Vagina (tissue), 2 donors: ENCODE measurements at places on chromosomes 6 and 20.
A peak's percentile ranks its signal among the peaks of the same experiment; 100 is the strongest.

DNA sequence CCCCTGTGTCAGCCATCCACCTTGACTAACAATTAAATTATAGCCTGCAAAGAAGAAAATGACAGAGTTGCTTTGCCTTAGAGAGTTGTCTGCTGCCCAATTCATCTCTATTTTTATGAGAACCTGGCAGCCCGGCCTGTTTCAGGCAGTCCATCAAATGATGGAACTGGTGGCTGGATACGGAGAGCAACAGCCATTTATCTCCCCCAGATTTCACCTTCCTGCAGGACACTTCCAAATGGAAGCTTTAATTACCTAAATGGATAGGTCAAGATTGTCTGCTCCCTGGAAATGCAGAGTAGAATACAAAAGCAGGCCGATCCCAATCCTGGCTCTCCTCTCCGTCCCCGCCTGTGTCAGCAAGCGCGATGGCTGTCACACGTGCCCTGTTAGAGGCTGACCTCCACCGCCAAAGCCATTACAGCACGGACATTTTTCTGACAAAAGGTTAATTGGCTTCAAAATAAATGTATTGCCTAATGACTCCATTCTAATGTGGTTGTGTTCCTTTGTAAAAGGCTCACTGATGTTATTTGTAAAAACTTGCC is 86.7 kb downstream of the PACRG start:
- DNase-seq = no peak
- no peaks in the 10 kb centered on the region for H3K4me1 ChIP-seq
- no peaks in the 10 kb centered on the region for H3K36me3 ChIP-seq
- H3K4me3 ChIP-seq = no peak overlapping the region
- H3K27me3 ChIP-seq = no peaks in the 10 kb centered on the region

DNA sequence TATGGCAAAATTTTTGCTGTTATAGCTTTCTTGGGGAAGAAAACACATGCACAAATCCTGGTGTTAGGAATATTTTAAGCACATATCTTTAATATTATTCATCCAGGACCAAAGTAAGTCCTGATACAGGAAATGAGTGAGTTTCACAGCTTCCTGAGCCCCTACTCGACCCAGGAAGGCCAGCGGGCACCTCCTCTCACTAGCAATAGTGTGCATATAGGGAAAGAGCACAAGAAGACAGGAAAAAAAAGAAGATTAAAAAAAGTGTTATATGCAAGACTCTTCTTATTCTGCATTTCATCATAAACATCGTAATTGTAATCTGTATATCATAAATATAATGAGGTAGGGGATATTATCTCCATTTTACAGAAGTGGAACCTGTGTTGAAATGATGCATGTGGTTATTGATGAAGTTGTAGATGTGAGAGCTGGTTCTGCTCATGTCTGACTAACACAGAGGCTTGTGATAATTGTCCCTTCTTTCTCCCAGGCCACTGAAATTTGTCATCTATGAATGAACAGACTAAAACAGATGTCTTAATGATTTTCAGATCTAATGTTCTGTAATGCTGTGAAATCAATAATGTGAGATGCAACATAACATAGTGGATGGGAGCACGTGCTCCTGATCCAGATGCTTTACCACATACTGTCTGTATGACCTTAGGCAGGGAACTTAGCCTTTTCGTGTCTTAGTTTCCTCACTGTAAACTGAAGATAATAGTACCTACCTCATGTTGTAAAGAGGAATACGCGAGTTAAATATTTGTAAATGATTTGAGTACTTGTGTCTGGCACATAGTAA is 101.2 kb downstream of the MYO6 start:
- no peak overlapping the region for H3K4me3 ChIP-seq
- H3K27ac ChIP-seq = no peak overlapping the region
- no peaks in the 10 kb centered on the region for H3K36me3 ChIP-seq
- peaks cover 14% of the 10 kb centered on the region for H3K4me1 ChIP-seq

DNA sequence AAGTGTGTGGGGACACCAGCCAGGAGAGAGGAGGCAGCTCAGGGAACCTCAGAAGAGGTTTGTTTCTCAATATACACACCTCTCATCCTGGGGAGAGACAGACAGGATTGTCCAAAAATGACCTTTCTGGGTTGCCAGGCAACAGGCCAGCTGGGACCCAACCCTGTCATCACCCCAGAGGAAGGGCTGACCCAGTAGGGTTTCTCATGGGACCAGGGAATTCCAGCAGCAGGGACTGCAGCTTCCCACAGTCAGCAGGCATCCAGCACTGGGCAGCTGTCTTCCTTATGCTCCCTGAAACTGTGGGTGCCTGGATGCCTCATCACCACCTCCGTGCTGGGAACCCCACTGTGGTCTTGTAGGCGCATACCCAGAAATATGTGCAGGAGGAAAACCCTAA is 1.3 kb downstream of the C20orf202 start:
- no peak overlapping the region for H3K4me3 ChIP-seq
- H3K27ac ChIP-seq = no peak overlapping the region
- no peaks in the 10 kb centered on the region for H3K36me3 ChIP-seq
- no peaks in the 10 kb centered on the region for H3K27me3 ChIP-seq

GRCh38 chr20:9838035-9838377 is 870 bp downstream of the PAK5 start:
- H3K4me3 ChIP-seq = peak overlapping the region; percentile 22
- H3K4me1 ChIP-seq = peaks cover 16% of the 10 kb centered on the region
- DNase-seq = no peak
- no peaks in the 10 kb centered on the region for H3K36me3 ChIP-seq
